ENCODE measurements at places on chromosomes 1 and 21.
A peak's percentile ranks its signal among the peaks of the same experiment; 100 is the strongest.

GRCh38 chr1:108512239-108513043 is 47.5 kb upstream of the EEIG2 start:
- DNase-seq = peak; percentile 32

GRCh38 chr1:103075316-103076000 is 32.9 kb downstream of the COL11A1 start:
- no peak for DNase-seq

DNA sequence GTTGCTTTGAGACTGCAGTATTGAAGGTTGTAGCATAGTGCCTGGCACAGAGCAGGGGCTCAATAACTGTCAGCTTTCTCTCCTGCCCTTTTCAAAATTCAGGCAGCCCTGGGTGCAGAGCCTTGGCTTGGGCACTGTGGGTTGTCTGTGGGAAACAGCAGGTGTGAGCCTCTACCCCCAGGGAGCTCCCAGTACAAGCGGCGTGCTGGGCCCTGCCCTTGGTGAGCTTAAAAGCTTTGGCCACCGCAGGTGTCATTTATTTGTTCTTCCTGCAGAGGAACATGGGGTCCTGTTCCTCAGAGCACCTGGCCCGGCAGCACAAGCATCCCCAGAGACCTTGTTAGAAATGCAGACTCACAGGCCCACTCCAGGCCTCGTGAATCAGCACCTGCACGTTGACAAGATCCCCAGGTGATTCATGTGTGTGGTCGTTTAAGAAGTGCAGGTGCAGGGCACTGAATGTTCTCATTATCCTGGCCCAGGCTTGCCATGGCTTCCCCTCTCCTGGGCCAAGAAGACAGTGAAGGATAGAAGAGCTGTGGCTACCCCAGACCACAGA is 29.9 kb upstream of the IGSF21 start:
- no peak for DNase-seq

DNA sequence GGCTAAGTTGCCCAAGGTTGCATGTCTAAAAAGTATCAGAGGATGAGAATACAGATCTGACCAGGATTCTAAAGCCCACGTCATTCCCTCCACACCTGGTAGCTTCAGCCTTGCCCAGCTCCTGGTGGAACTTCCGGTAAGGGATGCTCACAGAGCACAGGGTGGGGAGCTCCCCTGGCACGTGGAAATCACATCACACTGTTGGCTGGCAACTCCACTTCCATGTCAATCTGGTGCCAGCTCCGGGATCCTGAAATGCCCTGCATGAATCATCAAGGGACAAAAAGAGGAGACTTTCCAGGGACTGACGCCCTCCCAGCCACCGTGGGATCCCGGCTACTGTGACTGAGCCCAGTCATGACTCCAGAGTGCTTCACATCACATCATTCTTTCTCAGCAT is 12.4 kb upstream of the BCAR3 start:
- no peak for DNase-seq

DNA sequence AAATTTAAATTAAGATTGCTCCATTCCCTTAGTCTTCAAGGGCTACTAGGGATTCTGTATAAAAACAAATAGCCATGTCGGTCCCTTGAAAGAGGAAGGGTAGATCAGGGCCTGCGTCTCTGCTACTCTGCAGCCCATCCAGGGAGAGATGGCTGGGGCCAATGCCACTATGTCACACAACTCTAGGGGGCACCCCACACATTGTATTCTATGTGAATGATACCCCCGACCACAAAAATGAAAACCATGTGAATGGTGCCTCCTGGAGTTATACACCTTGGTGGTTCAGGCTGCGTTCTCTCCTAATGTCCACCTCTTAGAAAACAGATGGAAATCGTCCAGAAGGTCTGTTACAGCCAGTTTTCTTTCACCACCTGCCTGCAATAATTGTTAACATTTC is 18.0 kb downstream of the PIK3C2B start:
- no peak for DNase-seq

- DNase-seq = no peak
Measured at GRCh38 chr1:231242516-231243198, 1.6 kb downstream of the GNPAT start.

DNA sequence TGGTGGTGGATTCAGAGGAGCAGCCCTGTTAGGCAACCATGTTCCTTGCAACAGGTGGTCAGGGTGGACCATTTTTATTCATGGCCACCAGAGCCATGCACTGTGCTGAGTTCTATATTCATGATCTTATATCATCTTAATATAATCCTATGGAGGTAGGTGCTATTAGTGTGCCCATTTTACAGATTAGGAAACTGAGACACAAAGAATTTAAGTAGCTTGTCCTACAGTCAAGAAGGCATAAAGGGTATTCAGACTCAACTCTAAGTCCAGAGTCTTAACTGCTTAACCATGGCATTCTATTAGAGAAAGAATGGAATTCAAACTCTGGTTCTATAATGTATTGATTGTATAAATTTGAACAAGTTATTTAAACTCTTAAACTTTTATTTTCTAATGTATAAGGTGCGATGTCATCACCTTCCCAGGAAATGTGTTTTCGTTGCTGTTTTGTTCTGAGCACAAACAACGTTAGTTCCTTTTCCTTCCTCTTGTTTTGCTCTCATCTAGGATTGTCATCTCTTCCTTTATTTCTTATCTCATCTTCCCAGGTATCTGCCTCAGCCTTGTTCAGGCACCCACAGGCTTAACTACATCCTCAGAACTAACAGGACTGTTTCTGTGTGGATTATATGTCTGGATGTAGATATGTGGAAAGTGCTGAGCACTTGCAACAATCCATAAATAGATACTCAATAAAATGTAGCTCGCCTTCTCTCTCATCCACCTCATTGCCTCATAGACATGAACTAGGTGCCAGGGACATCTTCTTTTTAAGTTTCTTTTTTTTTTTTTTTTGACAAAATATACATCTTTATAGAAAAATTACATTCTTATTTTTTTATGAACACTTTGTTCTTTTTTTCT is 207.1 kb downstream of the NFIA start:
- no peak for DNase-seq

Measured in HCEC 1CT (cell line).